Left ventricle myocardium superior (tissue), 1 donor: ENCODE measurements at places on chromosomes 12 and 14. TPM values are rescaled to one million over a fixed set of nuclear protein-coding genes. Genes with fewer than 3 reads are reported as not detected.

Gene PIP4K2C
- total RNA-seq, result 11.9 TPM

Gene PLXNC1
- total RNA-seq, result 4.4 TPM

Gene CDCA3
- total RNA-seq, result 0.32 TPM

Gene EMP1
- total RNA-seq, result 76.8 TPM

Gene DPY19L2
- total RNA-seq, result 51.0 TPM

Gene PRH1
- 3.8 TPM for total RNA-seq

Gene MGP
- total RNA-seq, result 295 TPM

Gene ERP27
- total RNA-seq, result 0.25 TPM

Gene CHGA
- not detected for total RNA-seq

Gene RNASE4
- total RNA-seq, result 8.1 TPM

Gene PTGER2
- total RNA-seq, result 0.47 TPM

Gene C12orf50
- not detected for total RNA-seq

Gene NRIP2
- total RNA-seq, result 1.1 TPM

Gene CD27
- total RNA-seq, result 0.20 TPM

Gene RHOJ
- total RNA-seq, result 13.3 TPM

Gene HOXC12
- total RNA-seq, result not detected

Gene DMAC2L
- total RNA-seq, result 22.6 TPM

Gene APEX1
- 68.2 TPM for total RNA-seq

Gene RDH16
- 0.12 TPM for total RNA-seq

Gene SUDS3
- total RNA-seq, result 21.2 TPM

Gene ERO1A
- 14.1 TPM for total RNA-seq

Gene ZNF26
- 4.7 TPM for total RNA-seq

Gene STAB2
- 0.25 TPM for total RNA-seq

Gene CDKN3
- total RNA-seq, result 5.5 TPM

Gene GLT1D1
- total RNA-seq, result 0.45 TPM

Gene LBHD2
- total RNA-seq, result not detected

Gene KRT5
- total RNA-seq, result 1.1 TPM

Gene FSCB
- not detected for total RNA-seq

Gene ATG101
- 26.5 TPM for total RNA-seq

Gene KCNC2
- not detected for total RNA-seq

Gene MYRFL
- total RNA-seq, result not detected

Gene FGF23
- total RNA-seq, result not detected
